DMS79 (cell line): ENCODE measurements at places on chromosomes 5 and 9.
A peak's percentile ranks its signal among the peaks of the same experiment; 100 is the strongest.

DNA sequence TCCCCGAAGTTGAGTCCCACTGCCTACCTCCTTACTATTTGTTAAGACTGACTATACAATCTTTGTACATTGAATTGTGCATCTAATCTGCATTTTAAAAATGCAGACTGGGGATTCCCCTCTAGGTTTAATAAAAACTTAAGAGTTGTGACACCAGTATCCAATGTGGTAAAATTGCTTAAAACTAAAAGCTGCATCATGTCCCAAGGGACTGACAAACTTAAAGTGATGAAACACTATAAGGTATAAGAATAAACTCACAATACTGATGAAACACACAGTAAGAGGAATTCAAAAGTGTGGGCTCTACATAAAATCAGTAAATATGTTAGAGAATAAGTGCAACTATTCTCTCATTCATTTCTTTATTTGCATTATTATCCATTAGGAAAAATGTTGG, 1905.1 kb downstream of the MAT2B start:
- no peak for DNase-seq

- DNase-seq = no peak
These were observed 160.1 kb upstream of the DAP start for GRCh38 chr5:10921160-10921559.

DNA sequence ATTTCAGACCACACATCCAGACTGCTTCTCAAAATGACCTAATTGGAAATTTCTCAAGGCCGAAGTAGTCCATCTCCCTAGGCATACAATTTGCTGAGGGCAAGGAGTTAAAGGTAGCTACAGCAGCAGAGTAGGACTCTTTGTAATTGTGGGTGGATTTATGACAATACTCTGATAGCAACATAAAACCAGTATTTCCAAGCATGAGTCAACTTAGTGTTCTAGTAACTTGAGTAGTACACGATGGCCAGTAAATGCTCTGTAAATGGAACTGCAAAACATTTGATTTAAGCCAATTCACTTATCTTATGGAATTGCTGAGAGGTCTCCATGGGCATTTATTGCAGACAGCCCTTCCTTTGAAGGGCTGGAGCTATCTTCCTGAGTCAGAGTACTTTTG, 352.2 kb downstream of the PLK2 start:
- DNase-seq = no peak

- peak; percentile 11 for DNase-seq
These were observed 573 bp upstream of the SPATA24 start for GRCh38 chr5:139404484-139404840.
